Astrocyte (in vitro differentiated cells and primary cell): ENCODE measurements at places on chromosomes 7 and 10. TPM values are rescaled to one million over a fixed set of nuclear protein-coding genes. Genes with fewer than 3 reads are reported as not detected.

The DHX32 gene
- total RNA-seq, result 39.4 and 41.7 TPM in 2 replicates

The SGCE gene
- 33.4 and 38.3 TPM in 2 replicates for total RNA-seq

DNA sequence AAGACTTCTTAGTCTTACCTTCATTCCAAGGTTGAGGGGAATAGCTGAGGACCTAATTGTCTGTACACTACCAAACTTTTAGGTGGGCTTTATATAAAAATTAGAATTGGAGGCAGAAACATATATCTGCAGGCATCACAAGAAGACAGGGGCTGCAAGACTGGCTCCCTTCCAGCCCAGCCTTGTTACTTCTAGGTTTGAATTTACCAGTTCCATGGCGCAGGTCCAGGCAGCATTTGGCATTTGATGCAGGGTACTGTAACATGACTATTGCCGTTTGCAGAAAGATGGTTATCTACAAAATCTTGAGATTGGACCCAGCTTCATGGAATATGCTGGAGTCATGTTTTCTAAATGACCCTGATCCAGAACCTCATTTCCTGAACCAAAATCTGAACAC, 105.4 kb upstream of the RHOBTB1 start:
- H3K4me1 ChIP-seq, result no peaks in the 10 kb centered on the region
- no peak overlapping the region for H3K4me3 ChIP-seq
- no peaks in the 10 kb centered on the region for H3K36me3 ChIP-seq

The TMEM213 gene
- total RNA-seq, result not detected in 2 replicates

The TMEM248 gene
- 96.1 and 98.0 TPM in 2 replicates for total RNA-seq

GRCh38 chr7:110994028-110994967, 96.6 kb upstream of the LRRN3 start:
- H3K27ac ChIP-seq, result no peak overlapping the region
- H3K4me3 ChIP-seq, result no peak overlapping the region
- no peaks in the 10 kb centered on the region for H3K27me3 ChIP-seq
- H3K36me3 ChIP-seq, result no peaks in the 10 kb centered on the region

DNA sequence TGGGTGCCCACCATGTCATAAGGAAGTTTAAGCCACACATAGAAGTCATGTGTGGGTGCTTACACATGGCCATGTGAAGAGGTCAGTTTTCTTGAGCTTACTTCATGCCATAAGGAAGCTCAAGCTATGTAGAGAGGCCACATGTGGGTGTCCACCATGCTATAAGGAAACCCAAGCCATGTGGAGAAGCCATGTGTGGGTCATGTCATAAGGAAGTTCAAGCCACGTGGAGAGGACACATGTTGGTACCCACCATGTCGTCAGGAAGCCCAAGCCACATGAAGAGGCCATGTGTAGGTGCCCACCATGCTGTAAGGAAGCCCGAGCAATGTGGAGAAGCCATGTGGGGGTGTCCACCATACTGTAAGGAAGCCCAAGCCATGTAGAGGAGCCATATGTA, 1089.2 kb upstream of the AUTS2 start:
- no peak overlapping the region for H3K4me3 ChIP-seq
- H3K27ac ChIP-seq, result no peak overlapping the region
- H3K4me1 ChIP-seq, result no peaks in the 10 kb centered on the region

GRCh38 chr7:19930851-19931250, 157.4 kb upstream of the TMEM196 start:
- no peaks in the 10 kb centered on the region for H3K36me3 ChIP-seq
- H3K27me3 ChIP-seq, result no peaks in the 10 kb centered on the region
- no peaks in the 10 kb centered on the region for H3K4me1 ChIP-seq
- DNase-seq, result no peak
- no peak overlapping the region for H3K27ac ChIP-seq

The ELOVL3 gene
- 0.48 and 0.62 TPM in 2 replicates for total RNA-seq

GRCh38 chr7:849781-850180, 17.5 kb downstream of the SUN1 start:
- peaks cover 24% of the 10 kb centered on the region for H3K36me3 ChIP-seq
- no peaks in the 10 kb centered on the region for H3K27me3 ChIP-seq
- no peak overlapping the region for H3K4me3 ChIP-seq
- no peak for DNase-seq
- H3K27ac ChIP-seq, result no peak overlapping the region

DNA sequence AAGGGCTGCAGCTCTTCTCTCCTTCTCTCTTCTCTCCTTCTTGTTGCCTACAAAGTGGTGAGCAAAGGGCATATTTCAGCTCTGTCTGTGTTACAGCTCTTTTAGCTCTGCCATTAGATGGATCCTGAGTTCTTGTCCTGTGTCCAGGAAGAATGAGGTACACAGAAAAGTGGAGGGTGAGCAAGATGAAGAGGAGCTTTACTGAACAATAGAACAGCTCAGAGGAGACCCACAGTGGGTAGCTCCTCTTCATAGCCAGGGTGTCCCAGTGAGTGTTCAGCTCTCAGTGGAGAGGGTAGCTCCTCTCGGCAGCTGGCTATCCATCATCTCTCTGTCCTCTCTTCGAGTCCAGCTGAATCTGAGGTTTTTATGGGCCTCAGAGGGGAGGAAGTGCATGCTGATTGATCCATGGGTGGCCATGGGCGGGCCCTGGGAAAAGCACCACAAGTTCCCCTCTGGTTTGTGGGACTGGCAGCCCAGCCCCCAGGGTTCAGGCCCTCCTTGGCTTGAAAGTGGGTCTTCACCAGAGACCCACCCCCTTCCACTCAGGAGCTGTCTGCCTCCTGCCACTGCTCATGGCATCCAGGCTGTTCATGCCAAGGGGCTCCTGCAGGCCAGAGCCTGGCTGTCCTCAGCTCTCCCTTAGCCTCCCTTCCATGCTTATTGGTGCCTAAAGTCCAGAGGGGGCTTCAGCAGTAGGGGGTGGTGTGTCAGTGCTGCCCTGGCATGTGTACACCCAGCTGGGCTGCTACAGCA, 109.1 kb upstream of the FAM180A start:
- no peak overlapping the region for H3K4me3 ChIP-seq
- H3K4me1 ChIP-seq, result peaks cover 12% of the 10 kb centered on the region
- no peaks in the 10 kb centered on the region for H3K36me3 ChIP-seq
- no peaks in the 10 kb centered on the region for H3K27me3 ChIP-seq

DNA sequence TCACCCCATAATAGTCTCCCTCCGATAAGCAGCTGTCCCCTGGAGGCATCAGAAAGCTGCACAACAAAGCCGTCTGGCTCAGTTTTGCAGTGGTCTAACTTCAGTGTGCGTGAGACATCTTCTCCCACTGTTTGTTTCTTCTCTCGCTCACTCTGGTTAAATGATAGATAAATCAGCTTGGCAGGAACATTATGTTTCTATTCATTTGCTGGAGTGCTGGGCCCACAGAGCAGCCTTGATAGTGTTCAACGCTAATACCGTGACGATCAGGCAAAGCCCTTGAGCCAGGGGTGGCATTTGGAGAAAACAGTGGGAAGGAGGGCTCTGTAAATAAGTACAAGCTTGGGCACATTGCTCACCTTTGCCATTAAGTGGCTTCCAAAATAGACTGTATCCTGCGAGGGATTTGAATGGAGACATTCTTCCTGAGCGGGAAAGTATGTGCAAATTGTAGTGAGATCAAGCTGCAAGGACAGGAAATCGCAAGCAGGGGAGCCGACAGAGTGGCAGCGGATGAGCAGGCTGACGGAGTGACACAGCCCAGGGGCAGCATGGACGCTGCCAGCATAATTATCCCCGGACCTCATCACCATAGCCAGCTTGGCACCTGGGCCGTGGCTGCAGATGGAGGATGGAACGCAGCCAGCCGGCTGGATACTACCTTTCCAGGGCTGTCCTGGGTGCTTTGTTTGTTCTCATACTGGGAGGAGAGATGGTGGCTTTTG, 256.8 kb upstream of the FZD8 start:
- H3K4me1 ChIP-seq, result no peaks in the 10 kb centered on the region
- no peak overlapping the region for H3K27ac ChIP-seq
- no peak for DNase-seq
- H3K27me3 ChIP-seq, result no peaks in the 10 kb centered on the region

GRCh38 chr10:53765311-53765710, 992.7 kb upstream of the MBL2 start:
- H3K27me3 ChIP-seq, result no peaks in the 10 kb centered on the region
- no peaks in the 10 kb centered on the region for H3K4me1 ChIP-seq
- H3K36me3 ChIP-seq, result no peaks in the 10 kb centered on the region

The STEAP2 gene
- 2.3 and 3.4 TPM in 2 replicates for total RNA-seq

The SPDYE18 gene
- not detected in 2 replicates for total RNA-seq

DNA sequence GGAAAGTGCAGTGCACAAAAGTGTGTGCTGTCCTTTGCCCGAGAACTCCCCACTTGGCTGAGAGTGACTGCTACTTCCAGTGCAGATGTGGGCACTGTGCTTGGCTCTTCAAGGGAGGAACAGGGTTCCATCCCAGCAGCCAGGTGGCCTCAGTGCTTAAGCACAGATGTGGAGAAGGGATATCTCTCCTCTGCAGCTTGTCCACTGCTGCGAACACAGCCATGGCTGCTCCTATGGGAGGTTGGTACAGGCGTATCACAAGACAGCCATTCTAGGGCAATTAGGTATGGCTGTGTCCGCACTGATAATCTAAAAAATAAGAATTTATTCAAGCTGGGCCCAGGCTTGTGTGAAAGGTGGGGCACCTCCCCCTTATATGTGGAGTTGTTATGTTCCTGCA, 66.6 kb downstream of the GLCCI1 start:
- no peak for DNase-seq
- no peaks in the 10 kb centered on the region for H3K27me3 ChIP-seq
- H3K27ac ChIP-seq, result no peak overlapping the region
- H3K4me3 ChIP-seq, result no peak overlapping the region
- H3K36me3 ChIP-seq, result no peaks in the 10 kb centered on the region
- no peaks in the 10 kb centered on the region for H3K4me1 ChIP-seq

DNA sequence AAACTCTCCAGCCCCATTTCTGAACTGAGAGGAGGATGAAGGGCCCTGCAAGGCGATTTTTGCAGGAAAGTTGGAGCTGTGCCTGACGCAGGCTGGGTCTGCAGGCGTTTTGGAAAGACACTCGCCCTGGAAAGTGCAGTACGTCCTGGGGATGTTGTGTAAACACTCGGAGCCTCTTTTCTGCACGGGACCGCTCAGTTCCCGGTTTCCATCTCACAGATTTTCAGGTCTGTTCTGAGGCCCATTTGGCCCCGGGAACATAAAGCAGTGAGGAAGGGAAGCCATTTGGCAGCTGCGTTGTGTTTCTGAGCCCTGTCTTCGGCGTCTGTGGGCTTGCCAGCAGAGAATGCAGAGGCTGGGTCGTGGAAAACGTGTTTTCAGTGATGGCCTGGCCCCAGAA, 655.0 kb upstream of the MGMT start:
- H3K27ac ChIP-seq, result no peak overlapping the region
- H3K4me3 ChIP-seq, result no peak overlapping the region
- H3K36me3 ChIP-seq, result no peaks in the 10 kb centered on the region
- no peaks in the 10 kb centered on the region for H3K27me3 ChIP-seq
- DNase-seq, result no peak

GRCh38 chr7:98119256-98119918, 12.7 kb downstream of the LMTK2 start:
- H3K4me1 ChIP-seq, result peaks cover 8% of the 10 kb centered on the region
- no peaks in the 10 kb centered on the region for H3K36me3 ChIP-seq
- no peak overlapping the region for H3K4me3 ChIP-seq
- peak; percentile 78 for DNase-seq
- H3K27ac ChIP-seq, result peak overlapping the region; percentile 46

DNA sequence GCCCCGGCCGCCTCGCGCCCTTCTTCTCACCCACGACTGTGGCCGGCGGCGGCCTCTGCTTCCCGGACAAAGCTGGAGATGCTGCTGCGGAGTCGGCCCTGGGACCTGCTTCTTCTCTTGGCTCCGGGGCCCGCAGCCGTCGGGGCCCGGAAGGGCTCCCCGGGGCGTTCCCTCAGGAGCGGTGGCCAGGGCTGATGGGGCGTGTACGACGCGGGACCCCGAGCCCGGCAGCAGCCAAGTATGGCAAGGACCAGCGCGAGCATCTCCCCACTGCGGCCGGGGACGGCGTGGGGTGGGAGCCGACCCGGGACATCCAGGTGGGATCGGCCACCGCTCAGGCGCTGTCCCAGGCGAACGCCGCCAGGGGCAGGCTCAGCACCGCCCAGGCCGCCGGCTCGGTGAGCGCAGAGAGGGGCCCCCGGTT, 27.6 kb upstream of the BMS1 start:
- H3K27me3 ChIP-seq, result peaks cover 18% of the 10 kb centered on the region
- H3K27ac ChIP-seq, result no peak overlapping the region
- DNase-seq, result no peak
- peaks cover 8% of the 10 kb centered on the region for H3K4me1 ChIP-seq

The DLG5 gene
- 55.2 and 58.4 TPM in 2 replicates for total RNA-seq

DNA sequence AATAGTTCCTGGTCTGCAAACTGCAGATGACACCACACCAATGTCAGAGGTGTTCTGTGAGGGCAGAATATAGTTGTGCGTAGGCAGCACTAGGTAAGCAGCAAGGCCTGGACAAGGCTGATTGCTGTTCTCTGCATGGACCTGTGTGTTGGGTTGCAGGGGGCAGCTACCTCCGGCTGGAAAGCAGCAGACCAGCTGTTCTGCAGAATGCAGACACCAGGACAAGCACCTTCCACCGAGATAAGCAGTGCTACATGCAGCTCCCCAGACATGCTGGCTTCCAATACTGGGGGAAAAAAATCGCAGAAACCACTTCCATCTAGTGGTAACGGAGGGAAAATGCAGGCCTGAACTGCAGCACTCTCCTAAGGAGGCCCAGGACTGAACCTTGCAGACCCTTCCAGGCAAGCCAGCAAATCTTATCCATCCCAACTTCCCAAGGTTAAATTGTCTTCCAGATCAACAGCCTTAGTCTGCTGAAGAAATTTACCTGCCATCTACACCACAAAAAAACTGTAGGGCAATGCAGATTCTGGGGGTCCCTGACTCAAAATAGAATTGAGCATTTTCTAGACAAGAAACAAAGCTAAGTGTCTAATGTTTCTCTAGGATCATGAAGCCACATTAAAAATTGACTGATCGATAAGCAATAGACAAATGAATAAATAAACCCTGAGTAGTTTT, 50.5 kb upstream of the COBL start:
- H3K4me3 ChIP-seq, result no peak overlapping the region
- H3K4me1 ChIP-seq, result no peaks in the 10 kb centered on the region
- peak; percentile 18 for DNase-seq
- H3K27me3 ChIP-seq, result peaks cover 6% of the 10 kb centered on the region
- no peaks in the 10 kb centered on the region for H3K36me3 ChIP-seq
